ENCODE measurements at places on chromosomes 6 and 20.

DNA sequence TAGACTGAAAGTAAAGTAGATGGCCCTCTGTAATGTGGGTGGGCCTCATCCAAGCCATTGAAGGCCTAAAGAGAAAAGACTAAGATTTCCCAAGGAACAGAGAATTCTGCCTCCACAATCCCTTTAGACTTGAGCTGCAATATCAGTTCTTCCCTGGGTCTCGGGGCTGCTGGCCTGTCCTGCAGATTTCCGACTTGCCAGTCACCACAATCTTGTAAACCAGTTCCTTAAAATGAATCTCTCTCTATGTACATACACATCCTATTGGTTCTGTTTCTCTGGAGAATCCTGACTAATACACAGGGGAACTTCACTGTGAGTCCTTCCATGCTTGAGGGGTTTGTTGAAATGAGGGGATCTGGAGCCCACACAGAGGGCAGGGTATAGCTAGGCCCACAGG lies 12.9 kb downstream of the CCDC170 start:
- DNase-seq, result no peak

DNA sequence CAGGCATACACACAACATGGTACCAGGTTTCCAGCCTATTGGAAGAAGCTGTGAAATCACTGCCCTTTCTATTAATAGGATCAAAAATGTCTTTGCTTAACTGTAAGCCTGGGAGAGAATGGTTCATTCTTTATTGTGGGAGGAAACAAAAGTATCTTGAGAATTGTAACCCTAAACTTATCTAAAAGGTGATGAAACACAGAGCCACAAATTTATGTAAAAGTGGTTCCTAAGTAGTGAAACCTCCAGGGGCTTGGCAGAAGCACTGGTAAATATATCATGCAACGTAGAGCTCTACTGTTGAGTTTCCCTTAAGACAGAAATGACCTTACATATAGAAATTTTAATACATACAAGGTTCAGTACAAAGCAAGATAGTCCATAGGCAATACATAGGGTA lies 17.2 kb upstream of the NOX3 start:
- peak; percentile 73 for DNase-seq

GRCh38 chr6:53201270-53201669 lies 52.6 kb upstream of the GCM1 start:
- DNase-seq, result no peak

DNA sequence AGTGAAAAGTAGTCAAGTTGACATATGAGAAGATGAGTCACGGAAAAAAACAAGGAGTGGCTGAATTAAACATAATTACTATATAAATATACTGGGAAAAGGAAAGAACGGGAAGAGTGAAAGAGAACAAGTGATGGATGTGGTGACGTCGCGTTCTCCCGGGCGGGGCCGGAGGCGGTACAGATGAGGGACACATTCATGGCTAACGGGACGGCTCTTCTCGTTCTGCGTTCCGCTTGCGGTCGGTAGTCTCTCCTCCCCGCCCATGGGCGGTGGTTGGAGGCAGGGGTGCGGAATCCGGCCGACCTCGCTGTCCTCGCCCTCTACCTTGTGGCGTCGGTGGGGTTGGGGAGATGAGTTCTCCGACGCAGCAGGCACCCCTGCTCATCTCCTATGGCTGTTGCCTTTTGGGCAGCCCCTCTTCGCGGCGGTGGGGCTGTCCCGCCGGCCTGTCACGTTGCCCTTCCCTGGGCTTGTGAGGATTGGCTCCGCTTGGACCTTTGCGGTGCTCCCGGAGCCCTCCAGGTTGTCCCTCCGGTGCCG lies 22.5 kb downstream of the HLA-G start:
- DNase-seq, result no peak

DNA sequence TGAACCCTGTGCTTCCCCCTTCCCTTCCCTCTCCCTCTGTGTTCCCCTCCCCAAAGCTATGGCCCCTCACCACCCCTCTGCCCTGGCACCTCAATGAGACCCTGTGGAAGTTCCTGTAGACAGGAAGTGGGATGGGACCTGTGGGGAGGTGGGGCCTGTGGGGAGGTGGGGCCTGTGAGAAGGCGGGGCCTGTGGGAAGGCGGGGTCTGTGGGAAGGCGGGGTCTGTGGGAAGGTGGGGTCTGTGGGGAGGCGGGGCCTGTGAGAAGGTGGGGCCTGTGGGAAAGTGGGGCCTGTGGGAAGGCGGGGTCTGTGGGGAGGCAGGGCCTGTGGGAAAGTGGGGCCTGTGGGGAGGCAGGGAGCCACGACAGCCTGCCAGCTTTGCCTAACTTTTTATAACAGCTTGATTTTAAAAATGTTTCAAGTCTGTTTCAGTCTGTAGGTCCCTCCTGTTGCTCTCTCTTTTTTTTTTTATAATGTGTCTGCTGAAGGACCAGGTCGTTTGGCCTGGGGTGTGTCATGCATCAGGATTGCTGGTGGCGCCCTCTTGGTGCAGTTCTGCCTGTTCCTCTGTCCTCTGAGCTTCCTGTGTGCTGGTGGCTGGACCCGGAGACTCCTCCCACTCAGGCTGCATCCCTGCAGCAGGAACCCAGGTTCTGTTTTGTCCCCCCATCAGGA lies 70.5 kb upstream of the SLCO4A1 start:
- no peak for DNase-seq

DNA sequence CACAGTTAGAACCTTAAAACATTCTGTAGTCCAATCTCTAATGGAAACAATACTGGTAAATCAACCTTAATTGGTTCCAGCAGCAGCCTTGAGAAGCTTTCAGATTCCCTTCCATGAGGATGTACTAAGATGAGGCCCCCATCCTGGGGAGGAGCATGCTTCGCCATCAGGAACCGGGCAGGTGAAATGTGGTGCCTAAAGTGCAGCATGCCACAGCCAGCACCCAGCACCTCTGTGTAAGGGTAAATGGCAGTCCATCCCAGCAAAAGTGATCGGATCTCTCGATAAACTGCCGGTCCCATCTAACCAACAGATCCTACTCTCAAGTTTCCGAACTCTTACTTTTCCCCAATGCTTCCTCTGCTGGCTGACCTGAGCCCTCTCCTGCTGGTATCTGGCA lies 166.3 kb upstream of the PDE10A start:
- no peak for DNase-seq

- DNase-seq, result no peak
Observed at GRCh38 chr6:146962329-146962728, 241.9 kb upstream of the STXBP5 start.

GRCh38 chr6:137903933-137904821 lies 37.1 kb downstream of the TNFAIP3 start:
- peak; percentile 47 for DNase-seq

GRCh38 chr20:4320291-4320690 lies 304.9 kb upstream of the RNF24 start:
- no peak for DNase-seq

DNA sequence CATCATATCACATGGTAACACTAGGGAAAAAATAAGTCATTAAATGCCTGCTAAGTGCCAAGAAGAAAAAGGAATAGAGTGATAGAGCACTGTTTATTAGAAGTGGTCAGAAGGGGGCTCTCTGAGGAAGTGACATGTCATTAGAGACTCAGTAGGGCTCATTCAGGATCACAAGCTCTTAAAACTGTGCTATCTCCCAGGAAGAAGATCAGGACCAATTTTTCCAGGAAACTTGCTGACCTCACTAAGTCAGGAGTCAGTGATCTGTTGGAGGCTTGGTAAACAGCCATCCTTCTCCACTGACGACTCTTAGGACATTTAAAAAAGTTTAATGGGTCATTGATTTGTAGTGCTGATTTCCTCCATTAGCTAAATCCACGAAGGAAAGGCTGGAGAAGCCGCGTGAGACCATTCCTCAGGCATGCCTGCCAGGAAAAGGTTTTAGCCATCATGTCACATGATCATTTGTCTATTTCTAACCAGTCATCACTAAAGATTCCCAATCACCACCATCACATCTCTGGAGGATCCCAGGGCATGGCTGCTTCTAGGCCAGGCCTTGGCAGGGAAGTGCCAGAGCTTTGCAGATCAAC lies 5.9 kb upstream of the PTPN1 start:
- peak; percentile 47 for DNase-seq

- DNase-seq, result no peak
Observed at GRCh38 chr20:37940858-37941257, 37.9 kb downstream of the VSTM2L start.

DNA sequence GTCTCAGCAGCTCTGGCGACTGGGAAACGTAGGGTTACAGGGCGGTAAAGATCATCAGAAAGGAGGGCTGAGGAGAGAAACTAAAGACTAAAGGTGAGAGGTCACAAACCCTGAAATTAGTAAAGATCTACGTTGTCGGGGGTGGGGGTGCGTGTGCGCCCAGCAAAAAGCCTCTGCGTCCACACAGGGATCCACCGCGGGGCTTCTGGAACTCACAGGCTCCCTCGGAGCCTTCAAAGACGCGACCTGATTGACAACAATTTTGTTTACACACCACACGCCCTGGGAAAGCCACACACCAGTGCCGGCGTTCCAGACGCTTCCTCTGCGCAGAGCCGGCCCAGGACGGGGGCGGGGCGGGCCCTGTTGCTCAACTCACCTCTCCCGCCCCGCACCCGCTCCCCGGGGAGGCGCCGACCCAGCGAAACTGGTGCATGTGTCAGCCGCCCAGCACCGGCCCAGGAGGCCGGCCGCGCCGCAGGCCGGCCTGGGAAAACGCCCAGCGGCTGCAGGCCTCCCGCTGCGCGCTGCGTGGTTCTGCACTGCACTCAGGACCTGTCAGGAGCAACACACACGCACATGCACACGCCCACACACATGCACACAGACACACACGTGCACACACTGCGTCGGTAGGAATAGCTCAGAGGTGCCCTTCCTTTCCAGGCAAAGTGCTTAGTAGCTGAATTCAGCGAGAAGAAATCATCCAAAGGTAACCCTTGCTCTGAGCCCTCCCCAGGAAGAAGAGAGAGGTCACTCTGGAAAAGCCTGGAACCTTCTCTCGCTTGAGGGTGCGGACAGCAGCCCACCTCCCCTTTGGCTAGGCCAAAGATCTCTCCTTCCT lies 57.2 kb upstream of the ARID1B start:
- DNase-seq, result peak; percentile 94

GRCh38 chr6:76250666-76251065 lies 178.2 kb upstream of the IMPG1 start:
- DNase-seq, result peak; percentile 25

DNA sequence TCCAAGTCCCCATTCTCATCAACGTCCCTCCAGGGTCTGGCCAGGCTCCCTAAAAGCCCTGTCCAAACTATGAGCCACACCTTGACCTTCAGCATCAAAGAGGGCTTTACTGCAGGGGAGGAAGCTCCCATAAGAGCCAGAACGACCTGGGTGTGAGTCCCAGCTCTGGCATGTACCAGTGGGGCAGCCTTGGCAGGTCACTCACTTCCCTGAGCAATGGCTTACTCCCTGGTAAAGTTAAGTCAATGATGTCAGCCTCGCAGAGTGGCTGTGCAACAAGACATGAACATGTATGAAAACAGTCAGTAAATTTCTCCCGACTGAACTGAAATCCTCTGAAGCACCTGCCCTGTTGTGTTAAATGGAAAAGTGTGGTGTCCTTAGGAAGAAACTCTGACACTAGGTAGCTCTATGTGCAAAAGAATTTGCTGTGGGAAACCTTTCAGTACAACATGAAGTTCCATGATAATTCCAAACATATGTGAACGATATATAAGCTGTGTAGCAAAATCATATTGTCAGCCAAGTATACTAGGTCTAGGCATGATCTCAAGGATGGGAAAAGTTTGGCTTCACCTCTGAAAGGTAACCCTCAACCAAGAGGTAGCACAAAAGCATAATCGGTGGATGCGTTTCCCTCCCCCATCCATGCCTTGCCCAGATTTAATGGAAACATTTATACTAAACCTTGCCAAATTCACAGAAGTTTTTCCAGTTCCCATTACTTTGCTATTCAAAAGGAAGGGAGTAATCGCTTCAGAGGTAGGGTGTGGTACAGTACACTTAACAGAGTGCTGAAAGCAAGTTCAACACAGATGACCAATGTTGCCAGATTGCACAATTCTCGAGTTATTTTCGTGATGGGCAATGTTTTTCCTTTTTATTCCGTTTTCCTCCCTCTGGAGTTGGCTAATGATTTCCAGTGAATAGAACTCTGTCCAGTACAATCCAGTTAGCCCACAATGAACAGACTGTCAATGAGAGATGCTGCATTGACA lies 49.0 kb upstream of the RANBP9 start:
- DNase-seq, result peak; percentile 89

- no peak for DNase-seq
Observed at GRCh38 chr20:58759947-58760346, 67.3 kb downstream of the NPEPL1 start.

DNA sequence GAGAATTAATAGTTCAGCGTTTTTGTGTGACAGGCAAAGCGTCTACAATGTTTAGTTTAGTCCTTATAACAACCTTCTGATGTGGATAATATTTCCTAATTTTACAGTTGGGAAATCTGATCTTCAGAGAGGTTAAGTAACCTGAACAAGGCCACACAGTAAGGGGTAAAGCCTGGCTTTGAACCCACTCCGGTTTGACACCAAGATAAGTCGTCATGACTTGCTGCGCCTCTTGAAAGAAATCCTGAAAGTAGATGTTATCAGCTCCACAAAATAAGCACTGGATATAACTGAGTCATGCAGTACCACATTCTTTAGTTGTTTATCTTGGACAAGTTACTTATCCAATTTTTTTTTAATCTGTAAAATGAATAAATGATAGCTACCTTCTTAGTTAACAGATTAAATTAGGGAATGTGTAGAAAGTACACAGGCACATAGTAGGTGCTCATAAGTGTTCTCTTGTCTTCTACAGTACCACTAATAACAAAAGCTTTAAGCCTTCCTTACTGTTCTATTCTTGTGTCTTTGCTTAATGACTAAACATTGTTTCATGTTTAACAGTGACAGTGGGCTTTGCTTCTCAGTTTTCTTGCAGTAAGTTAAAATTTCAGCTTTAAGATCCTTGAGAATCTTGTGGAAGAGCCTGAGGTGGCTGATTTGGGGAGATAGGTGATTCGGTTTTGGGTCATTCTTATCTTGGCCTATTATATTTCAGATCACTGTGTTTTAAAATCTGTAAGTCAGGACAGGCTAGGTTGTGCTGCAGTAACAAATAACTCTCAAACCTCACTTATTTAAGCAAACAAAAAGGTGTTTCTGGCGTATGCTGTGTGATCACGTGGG lies 2.1 kb downstream of the HIVEP1 start:
- peak; percentile 76 for DNase-seq

DNA sequence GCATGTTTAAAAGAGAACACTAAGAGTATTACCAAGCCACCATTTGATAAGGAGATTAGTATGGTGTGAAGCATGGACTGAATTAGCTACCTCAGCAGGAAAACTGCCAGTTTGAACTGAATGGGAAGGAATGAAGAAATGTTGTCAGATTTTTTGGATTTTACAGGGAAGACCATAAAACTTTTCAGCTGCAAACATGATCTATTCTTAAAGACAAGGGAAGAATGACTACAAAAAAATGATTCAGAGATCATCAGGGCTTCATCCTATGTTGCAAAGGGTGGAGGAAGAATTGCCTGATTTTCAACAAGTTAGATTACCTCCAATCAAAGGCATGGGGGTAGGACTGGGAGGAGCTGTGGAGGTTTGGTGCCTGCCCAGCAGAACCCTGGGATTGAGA lies 49.3 kb upstream of the MTRF1L start:
- DNase-seq, result no peak

- no peak for DNase-seq
Observed at GRCh38 chr6:34829137-34829536, 37.3 kb downstream of the BLTP3A start.
